Lower leg skin (tissue), 4 donors: ENCODE measurements at places on chromosomes 3 and 15.

- DNase-seq: no peak
These were observed 495.9 kb upstream of the NAALADL2 start for GRCh38 chr3:174363256-174363655.

GRCh38 chr3:43307226-43307625 is 20.9 kb downstream of the SNRK start:
- DNase-seq: no peak

- no peak for DNase-seq
These were observed 40.3 kb downstream of the EDEM1 start for GRCh38 chr3:5227812-5228211.

GRCh38 chr15:87267798-87268197 is 988.7 kb downstream of the NTRK3 start:
- DNase-seq: no peak

DNA sequence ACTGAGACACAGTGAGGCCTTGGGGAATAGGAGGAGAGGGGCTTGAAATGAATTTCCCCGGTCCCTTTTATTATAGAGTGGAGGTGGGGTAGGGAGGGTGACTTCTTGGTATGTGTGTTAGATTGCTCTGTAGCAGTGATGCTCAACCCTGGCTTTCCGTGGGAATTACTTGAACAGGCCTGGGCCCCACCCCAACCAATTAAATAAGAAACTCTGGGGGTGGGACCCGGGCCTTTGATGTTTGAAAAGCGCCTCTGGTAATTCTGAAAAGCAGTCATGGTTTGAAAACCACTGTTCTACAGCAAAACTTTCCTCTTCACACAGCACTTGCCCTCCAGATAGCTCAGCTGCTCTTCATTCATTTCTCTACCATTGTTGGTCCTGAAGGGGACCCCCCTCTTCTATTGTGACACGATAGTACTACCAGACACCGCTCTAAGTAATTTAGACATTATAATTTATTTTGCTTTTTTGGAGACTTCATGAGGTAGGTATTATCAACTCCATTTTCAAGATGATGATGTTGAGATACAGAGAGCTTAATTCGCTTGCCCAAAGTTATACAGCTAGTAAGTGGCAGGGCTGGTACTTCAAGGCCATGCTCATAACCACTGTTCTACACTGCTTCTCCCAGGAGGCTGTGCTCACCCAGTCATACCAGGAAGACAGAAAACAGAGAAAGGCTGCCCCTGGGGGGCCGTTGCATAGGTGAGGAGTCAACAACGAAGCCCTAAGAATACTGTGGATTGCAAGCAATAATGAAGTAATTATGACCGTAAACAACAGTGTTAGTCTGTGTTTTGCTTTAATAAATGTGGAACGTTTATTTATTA is 176.2 kb downstream of the PEX5L start:
- DNase-seq: no peak

DNA sequence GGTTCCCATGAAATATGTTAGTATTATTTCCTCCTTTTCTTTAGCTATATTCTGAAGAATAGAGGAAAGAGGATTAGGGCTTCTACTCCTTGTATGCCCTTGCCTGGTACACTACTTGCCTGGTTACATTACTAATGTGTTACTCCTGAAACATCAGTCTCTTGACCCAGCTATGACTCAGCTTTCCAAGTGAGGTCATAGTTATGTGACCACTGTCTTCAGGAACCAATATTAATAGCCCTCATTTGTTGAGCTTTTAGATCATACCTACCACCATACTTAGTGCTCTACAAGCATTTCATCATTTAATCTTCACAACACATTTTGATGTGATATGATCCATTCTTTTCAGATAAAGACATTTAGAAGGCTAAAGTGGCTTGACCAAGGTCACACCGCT is 60.3 kb downstream of the CMSS1 start:
- no peak for DNase-seq

GRCh38 chr15:34753236-34753894 is 1.4 kb downstream of the GJD2 start:
- no peak for DNase-seq

DNA sequence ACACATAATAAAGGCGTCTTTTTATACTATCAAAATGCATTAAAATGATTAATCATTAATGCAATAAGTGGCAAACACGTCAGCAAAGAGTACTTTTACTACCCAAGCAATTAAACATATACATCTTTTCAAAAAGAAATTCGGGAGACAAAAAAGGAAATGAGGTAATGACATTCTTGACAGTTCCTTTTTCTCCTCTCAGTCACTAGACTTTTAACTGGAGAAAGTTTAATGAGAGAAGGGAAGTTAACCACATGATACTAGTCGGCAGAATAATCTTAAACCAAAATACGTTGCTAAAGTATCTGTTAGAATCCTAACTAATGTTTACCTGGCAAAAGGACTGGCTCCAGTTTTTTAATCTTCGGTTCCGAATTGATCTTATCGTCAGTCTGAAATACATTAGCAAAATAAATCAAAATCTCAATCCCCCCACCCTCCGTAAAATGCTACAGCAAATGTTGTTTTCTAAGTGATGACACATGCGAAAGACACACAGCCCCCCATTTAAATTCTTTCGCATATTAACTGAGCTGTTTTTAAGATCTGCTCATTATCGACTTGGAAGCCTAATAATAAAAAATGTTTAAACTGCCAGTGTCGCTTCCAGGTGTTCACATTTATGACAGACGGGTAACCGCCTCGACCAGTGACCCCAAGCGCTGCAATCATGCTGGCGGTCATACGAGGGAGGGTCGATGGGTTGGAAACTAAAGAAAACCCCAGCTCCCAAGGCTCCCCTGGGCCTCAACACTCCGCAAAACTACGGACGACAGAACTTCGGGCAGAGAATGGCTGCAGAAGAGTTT is 778 bp downstream of the MTMR10 start:
- DNase-seq: no peak

GRCh38 chr15:101255615-101256241 is 3.9 kb upstream of the CHSY1 start:
- DNase-seq: peak; percentile 61

GRCh38 chr3:64599651-64600050 is 88.1 kb downstream of the ADAMTS9 start:
- no peak for DNase-seq

DNA sequence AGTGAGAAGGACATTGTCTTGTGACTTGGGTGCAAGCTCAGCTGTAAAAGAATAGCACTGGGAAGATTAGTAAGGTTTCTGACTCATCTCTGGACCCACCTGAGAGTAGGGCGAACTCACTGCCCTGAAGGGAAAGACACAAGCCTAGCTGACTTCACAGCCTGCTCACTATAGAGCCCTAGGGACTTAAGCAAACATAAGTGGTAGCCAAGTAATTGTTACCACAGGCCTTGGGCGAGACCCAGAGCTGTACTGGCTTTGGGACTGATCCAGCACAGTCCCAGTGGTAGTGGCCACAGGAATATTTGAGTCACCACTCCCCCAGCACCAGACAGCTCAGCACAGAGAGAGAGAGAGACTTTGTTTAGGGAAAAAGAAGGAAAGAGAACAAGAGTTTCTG is 429.9 kb downstream of the TBL1XR1 start:
- peak; percentile 22 for DNase-seq

- no peak for DNase-seq
These were observed 84.4 kb downstream of the BDH1 start for GRCh38 chr3:197471221-197472010.

GRCh38 chr3:149340310-149340933 is 7.0 kb upstream of the TM4SF18 start:
- no peak for DNase-seq

GRCh38 chr3:177451864-177452830 is 254.9 kb upstream of the TBL1XR1 start:
- DNase-seq: no peak

DNA sequence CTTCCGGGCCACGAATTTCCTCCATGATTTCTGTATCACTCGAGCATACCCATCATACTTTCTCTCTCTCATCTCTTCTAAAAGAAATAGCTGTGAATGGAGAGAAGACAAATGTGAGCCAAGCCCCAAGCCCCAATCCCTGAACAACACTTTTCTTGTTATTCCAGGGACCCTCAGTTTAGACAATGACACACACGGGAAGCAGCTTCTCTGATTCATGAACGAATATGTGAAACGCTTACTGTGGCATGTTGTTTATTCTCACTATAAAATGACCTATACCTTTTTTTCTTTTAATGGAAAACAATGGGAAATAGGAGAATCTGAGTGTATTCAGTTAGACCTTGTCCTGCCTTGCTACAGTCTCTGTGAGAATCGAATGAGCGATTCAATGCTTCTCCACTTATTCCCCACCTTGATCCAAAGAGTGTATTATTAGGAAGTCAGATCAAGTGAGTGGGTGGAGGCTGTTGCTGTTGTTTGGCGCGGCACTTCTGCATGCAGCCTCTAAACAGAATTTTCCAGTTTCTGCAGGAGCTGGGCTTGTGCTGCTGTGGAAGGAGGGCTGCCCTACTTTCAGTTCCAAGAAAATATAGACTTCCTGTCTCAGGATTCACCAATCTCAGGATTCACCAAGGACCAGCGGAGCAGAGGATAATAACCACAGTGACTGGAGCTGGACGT is 32.4 kb upstream of the LDHAL6B start:
- DNase-seq: no peak

DNA sequence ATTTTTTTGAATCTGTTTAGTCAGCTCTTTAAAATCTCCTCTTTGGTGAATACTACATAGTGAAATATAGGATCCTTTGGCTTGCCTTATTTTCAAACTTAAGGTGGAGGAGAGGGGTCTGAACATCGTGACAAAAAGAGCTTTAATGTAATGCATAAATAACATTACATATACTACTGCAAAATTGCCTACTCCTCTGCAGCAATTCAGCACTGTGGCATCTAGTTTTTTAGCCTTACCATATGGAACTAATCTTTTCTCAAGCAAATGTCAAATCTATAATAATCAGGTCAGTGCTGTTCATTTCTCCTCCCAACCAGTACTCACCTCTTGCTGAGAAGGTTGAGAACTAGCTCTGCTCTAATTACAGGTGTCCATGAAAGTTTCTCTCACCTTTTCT is 394.0 kb upstream of the CDIN1 start:
- DNase-seq: no peak

- DNase-seq: no peak
These were observed 38.7 kb downstream of the RAB27A start for GRCh38 chr15:55250941-55251340.

GRCh38 chr3:127590282-127590592 is 296 bp downstream of the TPRA1 start:
- DNase-seq: no peak

DNA sequence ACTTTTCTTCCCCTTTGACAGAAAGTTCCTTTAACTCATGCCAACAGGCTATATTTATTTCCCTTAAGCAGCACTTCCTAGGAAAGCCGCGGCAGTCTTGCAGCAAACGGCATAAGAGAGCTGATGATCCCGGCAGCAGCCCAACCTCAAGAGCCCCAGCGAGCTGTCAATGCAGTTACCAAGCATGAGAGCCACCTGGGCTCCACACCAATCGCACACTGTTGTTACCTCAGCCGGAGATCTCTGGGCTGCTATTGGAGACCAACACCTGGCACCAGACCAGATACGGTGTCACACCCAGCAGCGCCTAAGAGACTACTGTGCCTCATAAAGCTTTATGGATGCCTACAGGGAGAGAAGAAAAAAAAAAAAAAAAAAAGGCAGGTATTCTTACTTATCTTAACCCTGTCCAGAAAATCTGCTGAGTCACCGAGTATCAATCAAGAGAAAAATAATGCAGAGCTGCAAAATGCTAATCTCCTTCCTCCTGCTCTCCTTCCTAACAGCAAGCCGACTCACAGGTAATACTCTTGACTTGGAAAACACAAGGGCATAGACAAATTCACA is 11.7 kb downstream of the ABCC5 start:
- peak; percentile 91 for DNase-seq

GRCh38 chr3:161072751-161073150 is 32.4 kb downstream of the B3GALNT1 start:
- no peak for DNase-seq

GRCh38 chr3:165815682-165816081 is 21.5 kb downstream of the BCHE start:
- DNase-seq: no peak

DNA sequence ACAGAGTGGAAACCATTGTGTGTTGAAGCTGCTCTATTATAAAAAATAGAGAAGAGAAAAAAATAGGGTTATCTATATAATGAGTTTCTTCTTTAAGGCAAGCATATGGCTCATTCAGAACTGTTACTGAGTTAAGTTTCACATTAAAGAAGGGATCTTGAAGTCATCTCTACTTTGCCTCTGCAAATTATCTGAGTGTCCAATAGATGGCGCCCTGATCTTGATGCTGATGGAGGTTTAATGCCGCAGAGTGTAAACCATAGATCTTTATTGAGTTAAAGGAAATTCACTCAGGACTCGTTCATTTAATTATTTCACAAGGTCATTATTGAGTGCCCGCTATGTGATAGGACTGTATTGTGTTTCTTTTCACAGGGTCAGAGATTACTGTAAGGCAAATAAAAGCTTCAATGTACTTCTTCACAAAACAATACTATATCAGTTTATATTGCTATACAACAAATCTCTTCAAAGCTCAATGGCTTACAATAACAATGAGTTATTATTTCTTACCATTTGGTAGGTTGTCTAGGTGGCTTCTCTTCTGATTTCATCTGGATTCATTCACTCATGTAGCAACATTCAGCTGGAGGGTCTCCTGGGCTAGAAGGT is 171.4 kb downstream of the NSUN3 start:
- no peak for DNase-seq

DNA sequence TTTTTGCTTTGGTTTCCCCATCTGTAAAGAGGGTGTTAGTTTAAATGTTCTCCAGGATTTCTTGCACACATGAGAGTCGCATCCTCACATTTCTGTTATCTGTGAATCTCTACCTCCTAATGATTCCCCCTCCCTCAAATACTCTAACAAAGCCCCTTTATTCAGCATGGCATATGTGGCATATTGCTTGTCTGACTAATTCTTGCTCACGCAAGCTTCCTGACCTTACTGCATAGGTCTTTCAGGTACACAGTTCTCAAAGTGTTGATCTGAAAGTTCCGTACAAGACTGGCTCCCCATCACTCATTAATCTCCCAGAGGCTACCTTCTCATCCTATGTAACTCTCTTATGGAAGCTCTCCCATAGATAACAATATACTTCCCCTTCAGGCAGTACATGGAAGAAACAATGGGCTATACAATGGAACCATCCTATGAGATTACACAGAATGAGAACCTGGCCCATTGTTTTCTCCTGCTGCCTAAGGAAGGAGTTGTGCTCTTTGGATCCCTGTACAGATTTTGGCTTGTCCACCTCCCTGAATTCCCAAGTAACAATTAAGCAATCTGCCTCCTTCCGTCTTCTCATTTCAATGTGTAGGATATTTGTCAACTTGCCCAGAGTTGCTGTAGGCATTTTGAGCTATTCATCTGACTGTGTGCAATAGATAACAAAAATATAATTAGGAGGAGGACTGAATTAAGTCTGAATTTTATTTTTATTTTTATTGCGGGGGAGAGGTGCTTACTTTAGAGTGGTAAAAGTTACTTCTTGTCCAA is 51.0 kb downstream of the PPARG start:
- no peak for DNase-seq
